Activated CD4-positive, CD25-positive, alpha-beta regulatory T cell treated with anti-CD3 and anti-CD28 coated beads, Interleukin-2, amount 50 U/mL, for 16 hours (primary cell): ENCODE measurements at places on chromosomes 11 and 22.
A peak's percentile ranks its signal among the peaks of the same experiment; 100 is the strongest.

GRCh38 chr11:11552529-11553087 is 69.2 kb downstream of the GALNT18 start:
- DNase-seq = no peak

DNA sequence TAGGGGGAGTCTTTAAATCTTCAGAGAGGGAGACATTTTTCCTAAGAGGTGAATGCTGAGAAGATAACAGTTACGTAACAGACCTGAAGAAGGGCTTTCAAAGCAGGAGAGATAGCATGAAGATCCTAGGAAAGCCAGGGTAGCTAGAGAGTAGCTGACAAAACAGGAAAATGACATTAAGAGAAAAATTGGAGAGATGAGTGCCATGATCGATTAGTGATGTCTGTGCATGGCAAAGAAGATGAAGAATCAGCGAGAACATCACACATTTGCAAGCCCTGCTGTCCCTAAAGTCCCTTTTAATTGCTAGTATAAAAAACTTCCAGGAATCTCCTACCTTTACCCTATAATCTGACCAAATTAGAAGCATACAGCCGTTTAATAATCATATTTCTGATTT is 116.9 kb upstream of the PAX6 start:
- no peak for DNase-seq

- peak; percentile 12 for DNase-seq
Measured at GRCh38 chr11:116691771-116692177, 81.0 kb downstream of the BUD13 start.

- no peak for DNase-seq
Measured at GRCh38 chr11:15579287-15580001, 464.7 kb downstream of the INSC start.

- no peak for DNase-seq
Measured at GRCh38 chr22:45335854-45336522, 26.3 kb downstream of the FAM118A start.

DNA sequence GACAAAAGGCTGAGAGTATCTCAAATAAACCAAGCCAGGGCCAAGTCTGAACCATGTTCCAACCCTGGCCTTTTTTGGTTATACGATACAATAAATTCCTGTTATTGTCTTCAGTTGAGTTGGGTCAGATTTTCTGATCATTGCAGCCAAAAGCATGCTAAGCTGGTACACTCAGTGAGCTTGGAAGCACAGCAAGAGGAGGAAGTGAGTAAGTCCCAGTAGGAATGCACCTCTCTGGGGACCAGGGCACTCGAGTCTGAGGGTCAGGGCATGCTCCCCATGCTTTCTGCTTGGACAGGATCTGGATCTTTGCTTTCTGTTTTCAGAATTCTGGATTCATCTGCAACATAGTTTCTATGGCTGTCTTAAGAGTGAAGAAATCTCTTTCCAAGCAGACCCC is 73.1 kb downstream of the TMPRSS5 start:
- no peak for DNase-seq

- no peak for DNase-seq
Measured at GRCh38 chr22:27986459-27986858, 67.4 kb upstream of the PITPNB start.

DNA sequence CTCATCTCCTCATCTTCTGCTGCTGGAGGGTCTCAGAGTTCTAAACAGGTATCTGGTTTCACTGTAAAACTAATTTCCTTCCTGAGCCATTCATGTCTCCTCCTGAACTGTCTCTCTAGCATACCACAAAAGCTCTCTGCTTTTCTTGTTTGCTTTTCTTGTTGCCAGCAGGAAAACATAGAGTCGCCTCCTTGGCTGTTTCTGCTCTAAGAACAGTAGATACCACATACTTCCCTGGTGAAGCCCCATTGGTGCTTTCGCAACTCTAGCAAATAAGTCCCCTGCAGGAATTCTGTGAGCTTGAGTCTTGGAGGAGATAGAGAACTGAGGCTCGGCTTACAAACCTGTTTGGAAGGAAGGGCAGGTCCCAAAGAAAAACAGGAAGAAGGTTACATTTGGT is 7.0 kb downstream of the DIXDC1 start:
- DNase-seq = no peak

- DNase-seq = no peak
Measured at GRCh38 chr11:19853920-19854319, 141.3 kb downstream of the NAV2 start.

DNA sequence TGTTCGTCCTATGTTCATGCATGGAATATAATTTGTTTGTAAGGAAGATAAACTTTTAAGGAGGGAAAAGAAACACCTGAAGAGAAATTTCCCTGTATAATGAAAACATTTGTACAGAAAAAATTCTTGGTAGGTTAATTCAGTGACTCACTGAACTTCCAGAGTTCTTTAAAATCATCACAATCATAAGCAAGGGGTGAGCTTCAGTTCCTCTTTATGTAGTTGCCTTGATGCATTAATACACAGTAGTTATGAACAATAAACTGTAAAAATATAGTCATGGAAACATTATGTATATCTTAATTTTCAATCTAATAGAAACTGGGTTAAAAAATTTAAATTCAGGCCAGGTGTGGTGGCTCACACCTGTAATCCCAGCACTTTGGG is 1.1 kb upstream of the C11orf65 start:
- DNase-seq = no peak

GRCh38 chr22:38948181-38948940 is 9.0 kb upstream of the APOBEC3A start:
- no peak for DNase-seq

GRCh38 chr11:33448461-33449130 is 191.4 kb downstream of the HIPK3 start:
- no peak for DNase-seq

GRCh38 chr11:12529793-12530192 is 144.4 kb upstream of the TEAD1 start:
- no peak for DNase-seq
